Fibroblast of villous mesenchyme (primary cell): ENCODE measurements at places on chromosomes 3 and 15.
A peak's percentile ranks its signal among the peaks of the same experiment; 100 is the strongest.

GRCh38 chr15:36590838-36591237 is 11.4 kb downstream of the CDIN1 start:
- peak; percentile 90 for DNase-seq

- no peak for DNase-seq
Measured at GRCh38 chr15:70863450-70864218, 9.7 kb upstream of the LARP6 start.

GRCh38 chr15:98980899-98981228 is 26.7 kb downstream of the PGPEP1L start:
- DNase-seq = no peak

- DNase-seq = no peak
Measured at GRCh38 chr3:46934072-46934471, 42.5 kb downstream of the CCDC12 start.

- DNase-seq = no peak
Measured at GRCh38 chr3:192156382-192156781, 571.0 kb downstream of the FGF12 start.

DNA sequence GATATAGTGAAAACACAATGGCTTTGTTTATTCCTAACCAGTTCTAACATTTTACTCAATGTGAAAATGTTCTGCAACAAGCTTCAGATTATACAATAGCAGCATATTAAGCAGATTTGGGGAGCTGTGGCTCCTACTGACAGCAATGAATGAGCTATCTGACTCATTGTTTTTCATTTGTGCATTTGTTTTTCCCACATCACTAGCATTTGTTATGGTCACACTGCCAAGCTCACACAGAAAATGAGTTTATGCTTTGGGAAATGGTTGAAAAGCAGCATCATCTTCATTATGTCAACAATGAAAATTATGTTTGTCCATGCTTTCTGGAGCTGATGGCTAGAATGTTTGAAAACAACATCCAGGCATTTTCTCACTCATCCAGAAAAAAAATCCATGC is 53.5 kb downstream of the ZPLD1 start:
- DNase-seq = peak; percentile 65

- DNase-seq = no peak
Measured at GRCh38 chr15:60183366-60183765, 179.3 kb downstream of the FOXB1 start.

DNA sequence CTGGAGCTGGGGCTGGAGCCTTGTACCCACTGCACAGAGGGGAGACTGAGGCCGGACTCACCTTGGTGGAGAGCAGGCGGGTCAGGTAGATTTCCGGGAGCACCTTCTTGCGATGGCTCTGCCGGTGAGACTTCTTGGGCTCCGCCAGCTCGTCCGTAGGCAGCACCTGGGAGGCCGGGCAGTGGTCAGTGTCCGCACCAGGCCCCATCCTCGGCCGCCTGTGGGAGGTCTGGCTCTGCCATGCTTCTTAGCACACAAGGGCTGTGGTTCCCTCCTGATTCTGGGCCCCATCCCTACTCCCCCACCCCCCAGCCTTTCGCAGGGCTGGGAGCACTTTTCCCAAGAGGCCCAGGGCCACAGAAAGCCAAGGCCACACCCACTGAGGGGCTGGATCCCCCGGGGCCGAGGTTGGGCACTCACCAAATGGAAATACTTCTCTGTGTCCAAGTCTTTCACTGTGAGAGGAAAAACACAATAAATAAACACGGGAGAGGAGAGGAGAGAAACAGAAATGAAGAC is 17.4 kb downstream of the H1-8 start:
- DNase-seq = peak; percentile 85

DNA sequence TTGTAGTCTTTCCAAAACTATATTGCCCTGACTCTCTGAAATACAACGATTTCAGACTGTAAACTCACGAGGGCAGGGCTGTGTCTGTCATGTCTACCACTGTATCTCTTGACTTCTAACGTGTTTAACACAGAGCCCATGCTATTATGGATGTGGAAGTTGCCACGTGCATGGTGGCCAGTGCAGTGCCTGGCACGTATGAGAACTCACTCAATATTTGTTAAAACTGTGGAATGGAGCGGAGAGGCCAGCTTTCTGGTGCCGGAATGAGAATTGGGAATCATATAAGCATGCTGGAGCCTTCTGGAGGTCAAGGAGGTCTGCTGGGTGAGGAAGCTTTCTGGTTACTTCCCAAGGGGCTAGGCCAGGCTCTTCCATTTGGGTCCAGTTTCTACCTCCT is 220.6 kb upstream of the LYSMD4 start:
- DNase-seq = no peak

DNA sequence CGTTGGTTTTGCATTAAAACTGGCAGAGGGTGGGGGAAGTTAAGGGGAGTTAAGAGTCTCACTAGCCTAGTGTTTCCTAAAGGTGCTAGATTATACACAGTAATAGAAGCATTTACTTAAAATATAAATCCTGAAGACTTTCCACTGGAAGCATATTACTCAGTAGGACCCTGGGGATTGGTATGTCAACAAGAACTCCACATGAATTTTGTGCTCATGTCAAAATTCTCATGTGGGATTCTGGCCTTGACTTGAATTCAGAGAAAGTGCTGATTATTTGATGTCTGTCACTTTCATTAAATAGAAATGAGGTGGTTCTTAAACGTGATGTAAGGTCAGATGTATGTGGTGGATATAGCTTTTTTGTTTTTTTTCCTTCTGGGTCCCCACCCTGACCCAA is 997.2 kb downstream of the TUSC7 start:
- DNase-seq = no peak

GRCh38 chr3:36164400-36164799 is 215.9 kb upstream of the STAC start:
- no peak for DNase-seq

- DNase-seq = peak; percentile 75
Measured at GRCh38 chr3:129313665-129314385, 35.2 kb downstream of the HMCES start.

GRCh38 chr15:52101542-52102323 is 10.8 kb downstream of the BCL2L10 start:
- DNase-seq = no peak

GRCh38 chr3:30711867-30712266 is 105.5 kb downstream of the TGFBR2 start:
- no peak for DNase-seq

DNA sequence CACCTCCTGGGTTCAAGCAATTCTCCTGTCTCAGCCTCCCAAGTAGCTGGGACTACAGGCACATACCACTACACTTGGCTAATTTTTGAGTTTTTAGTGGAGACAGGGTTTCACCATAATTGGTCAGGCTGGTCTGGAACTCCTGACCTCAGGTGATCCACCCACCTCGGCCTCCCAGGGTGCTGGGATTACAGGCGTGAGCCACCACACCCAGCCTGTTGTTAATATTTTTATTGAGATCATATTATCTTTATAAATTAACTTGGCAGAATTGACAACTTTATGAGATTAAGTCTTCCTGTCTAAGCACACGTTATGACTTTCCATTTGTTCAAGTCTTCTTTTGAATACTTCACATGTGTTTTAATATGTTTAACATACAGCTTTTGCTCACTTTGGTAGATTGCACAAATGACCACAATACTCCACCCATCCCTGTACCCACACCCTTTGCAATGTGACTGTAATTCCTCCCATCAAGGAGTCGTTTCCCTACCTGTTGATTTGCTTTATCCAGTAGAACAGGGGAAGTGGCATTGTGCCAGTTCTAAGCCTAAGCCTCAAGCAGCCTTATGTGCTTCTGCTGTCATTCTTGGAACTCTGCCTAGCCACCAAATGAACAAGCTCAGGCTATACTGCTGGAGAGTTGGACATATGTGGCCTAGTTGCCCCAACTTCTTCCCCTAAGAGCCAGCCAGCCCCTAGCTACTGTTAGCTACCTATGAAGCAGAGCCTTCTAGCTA is 8.2 kb downstream of the XYLB start:
- peak; percentile 49 for DNase-seq

DNA sequence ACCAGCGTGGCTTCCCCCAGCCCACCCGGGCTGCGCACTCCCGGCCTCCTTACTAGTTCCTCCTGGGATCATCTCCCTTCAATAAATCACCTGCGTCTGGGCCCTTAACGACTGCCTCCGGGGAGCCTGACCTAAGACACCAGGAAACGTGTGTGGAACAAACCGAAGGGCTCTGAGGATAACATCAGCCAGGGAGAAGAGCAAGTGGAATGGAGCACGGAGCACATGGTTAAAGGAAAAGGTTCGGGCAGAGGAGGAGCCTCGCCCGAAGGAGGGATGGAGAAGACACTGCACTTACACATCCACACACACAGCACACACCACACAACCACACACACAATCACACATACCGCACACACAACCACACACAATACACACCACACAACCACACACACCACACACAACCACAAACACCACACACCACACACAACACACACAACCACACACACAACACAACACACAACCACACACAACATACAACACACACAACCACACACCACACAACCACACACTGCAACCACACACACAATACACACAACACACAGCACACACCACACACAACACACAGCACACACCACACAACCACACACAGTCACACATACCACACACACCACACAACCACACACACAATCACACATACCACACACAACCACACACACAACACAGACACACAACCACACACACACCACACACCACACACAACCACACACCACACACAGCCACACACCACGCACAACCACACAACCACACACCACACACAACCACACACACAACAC is 24.7 kb downstream of the CPN2 start:
- peak; percentile 39 for DNase-seq

DNA sequence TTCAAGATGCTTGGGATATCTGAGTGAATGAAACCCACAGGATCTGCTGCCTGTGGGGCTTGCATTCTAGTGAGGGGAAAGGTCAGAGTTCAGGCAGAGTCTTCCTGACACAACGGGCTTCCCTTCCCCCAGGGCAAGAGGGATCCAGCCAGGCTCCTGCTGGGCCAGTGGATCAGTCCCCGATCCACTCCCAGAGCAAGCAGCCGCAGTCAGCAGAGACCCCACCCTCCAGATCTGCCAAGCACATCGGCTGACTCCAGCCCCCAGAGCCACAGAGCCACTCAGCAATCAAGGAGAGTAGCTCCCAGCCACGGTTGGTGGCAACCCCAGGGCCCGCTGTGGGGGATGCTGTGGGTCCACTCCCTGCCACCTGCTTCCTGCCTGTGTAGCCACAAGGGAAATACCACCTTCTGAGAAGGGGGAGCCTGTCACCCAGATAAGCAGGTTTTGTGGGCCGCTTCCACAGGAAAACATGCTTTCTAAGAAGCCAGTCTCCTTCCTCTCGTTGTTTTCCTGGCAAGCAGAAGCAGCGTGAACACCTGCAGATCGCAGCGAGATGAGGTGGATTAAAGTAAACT is 44.9 kb downstream of the CPN2 start:
- DNase-seq = no peak

DNA sequence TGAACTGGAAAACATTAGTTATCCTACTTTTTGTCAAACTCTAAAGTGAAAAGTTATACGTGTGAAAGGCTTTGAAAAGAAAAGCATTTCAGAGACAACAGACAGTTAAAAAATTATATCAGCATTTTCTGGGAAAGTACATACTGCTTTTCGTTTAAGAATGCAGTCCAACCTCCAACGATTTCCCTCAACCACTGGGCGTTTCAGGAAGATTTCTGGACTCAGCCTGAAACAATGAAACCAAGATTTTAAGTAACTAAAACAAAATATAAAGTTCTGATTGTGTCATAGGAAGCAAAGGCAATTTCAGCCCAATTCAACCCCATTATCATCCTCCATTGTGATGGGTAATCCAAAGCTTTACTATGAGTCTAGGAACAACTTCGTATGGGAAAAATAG is 110.7 kb downstream of the PLD1 start:
- no peak for DNase-seq

GRCh38 chr3:190870127-190870526 is 7.6 kb upstream of the GMNC start:
- no peak for DNase-seq

GRCh38 chr3:188700501-188700900 is 471.3 kb upstream of the TPRG1 start:
- DNase-seq = no peak

DNA sequence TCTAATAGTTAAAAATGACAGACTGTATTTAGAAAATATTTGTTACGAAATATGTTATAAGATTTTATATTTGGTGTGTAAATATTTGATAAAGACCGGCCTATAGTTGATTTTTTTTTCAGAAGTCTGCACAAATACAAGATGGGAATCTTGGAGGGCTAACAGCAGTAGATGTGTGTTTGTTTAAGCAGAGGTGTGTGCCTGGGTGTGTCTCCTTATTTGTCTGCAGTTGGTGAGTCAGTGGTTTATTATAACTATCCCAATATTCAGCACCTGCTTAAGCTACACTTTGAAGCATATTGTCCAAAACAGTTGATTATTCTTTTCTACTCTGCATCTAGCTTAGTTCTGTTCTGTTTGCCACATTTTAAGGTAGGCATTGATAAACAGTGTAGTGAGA is 12.4 kb downstream of the GLCE start:
- no peak for DNase-seq

GRCh38 chr3:25572336-25572735 is 92.4 kb downstream of the TOP2B start:
- no peak for DNase-seq

DNA sequence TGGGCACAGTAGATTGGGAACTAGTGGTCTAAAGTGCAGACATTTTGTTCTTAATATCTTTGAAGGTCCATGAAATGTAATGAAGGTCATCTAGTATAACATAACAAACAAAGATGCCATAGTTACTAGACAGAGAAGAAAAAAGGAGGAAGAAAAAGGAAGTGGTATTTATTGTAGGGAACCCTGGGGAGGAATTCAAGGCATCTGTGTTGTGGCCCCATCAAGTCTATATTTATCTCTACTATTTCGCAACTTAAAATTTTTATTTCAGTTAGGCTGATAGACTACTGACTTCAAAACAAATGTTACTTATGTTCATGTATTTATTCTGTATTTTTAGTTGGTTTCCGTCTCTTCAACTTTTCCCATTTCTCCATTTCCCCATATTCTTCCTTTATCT is 48.9 kb upstream of the ZDHHC23 start:
- peak; percentile 35 for DNase-seq

- no peak for DNase-seq
Measured at GRCh38 chr3:9379327-9379726, 16.5 kb downstream of the THUMPD3 start.

DNA sequence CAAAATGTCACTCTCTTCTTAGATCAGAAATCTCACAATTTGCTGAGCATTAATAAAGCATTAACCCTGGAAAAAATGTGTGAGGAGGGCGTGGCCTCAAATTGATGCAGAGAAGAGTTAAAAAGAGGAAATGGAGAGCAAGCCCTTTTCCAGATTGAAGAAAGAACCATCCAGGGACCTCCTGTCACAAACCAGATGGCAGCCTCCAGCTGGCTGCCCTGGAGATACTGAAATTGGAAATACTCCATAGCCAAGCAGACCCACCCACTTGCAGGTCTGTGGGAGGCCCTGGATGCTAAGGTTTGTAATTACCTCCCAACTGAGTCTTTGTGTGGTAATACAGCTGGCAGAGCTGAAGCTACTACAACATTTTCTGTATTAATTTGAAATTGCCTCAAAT is 214.9 kb downstream of the IL20RB start:
- no peak for DNase-seq

- peak; percentile 13 for DNase-seq
Measured at GRCh38 chr3:177335728-177336127, 138.4 kb upstream of the TBL1XR1 start.

GRCh38 chr3:177379045-177379444 is 181.8 kb upstream of the TBL1XR1 start:
- no peak for DNase-seq
